ENCODE measurements at places on chromosomes 6 and 20.
A peak's percentile ranks its signal among the peaks of the same experiment; 100 is the strongest.

GRCh38 chr6:6546318-6547109, 42.0 kb upstream of the LY86 start:
- peak; percentile 22 for DNase-seq

DNA sequence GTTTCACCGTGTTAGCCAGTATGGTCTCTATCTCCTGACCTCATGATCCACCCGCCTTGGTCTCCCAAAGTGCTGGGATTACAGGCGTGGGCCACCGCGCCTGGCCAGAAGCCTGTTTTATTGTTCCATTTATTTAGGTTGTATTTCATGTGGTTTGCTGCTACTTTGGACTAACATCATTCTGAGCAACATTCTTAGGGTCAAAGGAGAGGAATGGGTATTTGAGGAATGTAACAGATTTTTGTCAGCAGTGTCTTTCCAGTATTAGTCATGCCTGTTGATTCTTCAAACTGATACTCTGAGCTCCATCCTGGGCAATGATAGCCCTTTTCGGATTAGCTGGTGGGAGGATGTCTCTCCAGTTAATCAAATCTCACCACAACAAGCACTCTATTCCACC, 213.0 kb upstream of the CITED2 start:
- peak; percentile 79 for DNase-seq

DNA sequence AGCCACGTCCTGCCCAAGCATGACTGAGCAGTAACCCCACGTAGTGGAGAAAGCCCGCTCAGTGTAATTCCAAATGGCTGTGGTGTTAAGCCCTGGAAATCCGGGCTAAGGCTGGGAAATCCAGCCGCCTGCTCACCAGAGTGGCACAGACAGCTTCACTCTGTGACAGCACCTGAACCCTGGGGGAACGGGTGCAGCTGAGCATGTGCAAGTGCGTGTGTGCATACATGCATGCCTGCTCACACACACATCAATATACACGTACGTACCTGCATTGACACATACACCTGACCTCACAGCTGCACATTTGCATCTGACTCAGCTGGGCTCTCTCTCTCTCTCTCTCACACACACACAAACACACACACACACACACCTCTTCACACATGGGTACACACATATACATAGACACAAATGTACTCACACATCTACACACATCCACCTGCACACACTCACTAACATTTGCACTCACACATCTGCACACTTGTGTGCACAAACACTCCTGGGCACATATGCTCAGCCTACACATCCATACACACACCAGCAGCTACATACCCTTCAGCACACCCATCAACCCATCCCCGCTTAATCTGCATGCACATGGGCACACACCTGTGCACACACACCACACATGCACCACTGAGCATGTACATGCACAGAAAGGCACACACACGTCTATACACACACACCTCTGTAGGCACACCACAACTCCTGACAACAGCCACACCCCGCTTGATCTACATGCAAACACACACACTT, 114.1 kb downstream of the GRM4 start:
- DNase-seq, result peak; percentile 59

DNA sequence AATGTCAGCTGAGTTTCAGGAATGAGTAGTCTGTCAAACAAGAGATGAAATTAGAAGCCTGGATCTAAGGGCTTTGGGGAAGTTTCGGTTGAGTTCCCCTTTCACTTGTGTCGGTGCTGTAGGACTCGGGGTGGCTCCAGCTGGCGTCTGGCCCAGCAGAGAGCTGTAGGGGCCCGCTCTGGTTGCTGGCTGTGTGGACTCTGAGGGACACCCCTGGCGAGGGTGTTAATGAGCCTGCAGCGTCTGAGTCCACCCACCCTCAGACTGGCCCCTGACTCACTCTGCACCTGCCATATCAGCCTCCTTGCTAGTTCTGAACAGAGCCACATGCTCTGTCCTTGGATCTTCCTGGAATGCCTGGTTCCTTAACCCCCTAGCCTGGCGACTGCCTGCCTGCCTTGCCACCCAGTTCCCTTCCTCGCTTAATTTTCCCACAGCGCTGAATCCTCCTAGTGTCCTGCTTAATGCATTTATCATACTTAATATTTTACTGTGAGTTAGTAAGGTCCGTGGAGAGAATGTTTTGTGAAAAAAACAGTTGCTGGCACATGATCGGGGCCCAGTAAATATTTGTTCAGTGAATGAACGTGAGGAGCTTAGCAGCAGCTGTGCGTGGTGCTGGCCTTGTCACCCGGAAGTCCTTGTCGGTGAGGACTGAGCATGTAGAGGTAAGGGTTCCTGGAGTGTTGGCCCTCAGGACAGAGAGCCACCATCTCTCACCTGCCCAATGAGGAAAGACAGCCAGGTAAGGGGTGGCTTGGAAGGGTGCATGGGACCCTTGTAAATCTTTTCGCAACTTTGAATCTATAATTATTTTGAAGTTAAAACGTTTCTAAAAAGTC, 1.6 kb downstream of the DNAJC5 start:
- DNase-seq, result no peak

- no peak for DNase-seq
Observed at GRCh38 chr6:31048099-31048498, 37.8 kb downstream of the MUC22 start.

DNA sequence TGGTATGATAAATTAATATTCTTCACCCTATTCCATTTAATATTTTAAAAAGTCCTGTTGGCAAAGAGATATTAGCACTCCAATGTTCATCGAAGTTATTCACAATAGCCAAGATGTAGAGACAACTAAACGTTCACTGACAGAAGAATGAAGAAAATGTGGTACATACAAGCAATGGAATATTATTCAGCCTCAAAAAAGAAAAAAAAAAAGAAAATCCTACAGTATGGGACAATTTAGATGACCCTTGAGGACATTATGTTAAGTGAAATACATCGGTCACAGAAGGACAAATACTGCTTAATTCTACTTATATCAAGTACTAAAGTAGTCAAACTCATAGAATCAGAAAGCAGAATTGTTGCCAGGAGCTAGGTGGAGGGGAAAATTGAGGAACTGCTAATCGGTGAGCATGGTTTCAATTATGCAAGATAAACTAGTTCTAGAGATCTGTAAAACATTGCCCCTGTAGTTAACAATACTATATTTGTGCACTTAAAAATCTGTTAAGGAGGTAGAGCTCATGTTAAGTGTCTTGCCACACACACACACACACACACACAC, 4.7 kb downstream of the GCLC start:
- no peak for DNase-seq

GRCh38 chr6:100300221-100300736, 164.4 kb downstream of the SIM1 start:
- peak; percentile 94 for DNase-seq

DNA sequence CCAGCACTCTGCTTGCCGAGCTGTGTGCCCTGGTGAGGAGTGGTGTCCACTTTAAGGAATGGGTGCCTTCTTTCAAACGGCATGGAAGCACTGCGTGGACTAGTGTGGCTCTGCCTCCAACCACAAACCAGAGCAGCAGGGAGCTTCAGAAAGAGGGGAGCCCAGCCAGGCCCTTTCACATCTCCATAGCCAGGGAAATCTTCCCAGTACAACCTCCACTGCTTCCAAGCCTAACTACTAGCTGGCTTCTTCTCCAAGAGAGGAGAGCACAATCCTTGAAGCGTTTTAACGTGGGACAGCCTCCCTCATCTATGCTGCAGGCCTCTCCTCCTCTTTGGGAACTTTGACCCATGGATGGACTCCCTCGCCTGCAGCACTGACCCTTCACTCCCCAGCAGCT, 26.7 kb downstream of the TNXB start:
- DNase-seq, result no peak

DNA sequence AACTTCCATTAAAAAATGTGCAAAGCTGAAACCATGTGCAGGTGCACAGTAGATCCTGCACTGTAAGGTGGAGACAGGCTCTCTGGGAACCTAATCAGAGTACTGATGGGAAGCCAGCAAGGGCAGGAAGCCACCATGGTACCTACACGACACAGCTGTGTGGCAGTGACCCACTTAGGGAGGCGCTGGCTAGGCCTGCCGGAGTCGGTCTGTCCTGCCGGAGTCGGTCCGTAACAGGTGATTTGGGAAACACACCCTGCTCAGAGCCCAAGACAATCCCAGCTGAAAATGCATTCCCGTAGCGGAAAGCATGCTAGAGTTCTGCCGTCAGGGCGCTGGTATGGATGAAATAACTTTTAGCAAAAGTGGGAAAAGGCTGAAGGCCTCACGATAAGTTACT, 17.2 kb downstream of the TXNDC5 start:
- DNase-seq, result no peak

DNA sequence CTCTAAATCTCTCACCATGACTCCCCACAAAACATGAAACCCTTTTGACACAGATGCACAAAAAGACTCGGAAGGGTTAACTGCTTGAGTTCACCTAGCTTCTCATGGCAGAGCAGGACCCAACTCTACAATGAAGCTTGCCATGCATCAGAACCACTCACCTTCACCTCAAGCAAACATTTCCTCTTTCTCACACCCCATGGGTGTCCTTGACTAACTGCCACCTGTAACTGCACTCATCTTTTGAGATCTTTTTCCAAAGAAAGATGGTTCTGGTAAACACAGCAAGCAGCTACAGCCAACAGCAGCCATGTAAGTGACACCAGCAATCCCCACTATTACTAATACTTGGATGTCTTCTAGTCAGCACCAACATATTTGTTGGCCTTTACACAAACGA, 76.5 kb downstream of the EFHC1 start:
- DNase-seq, result no peak

- DNase-seq, result no peak
Observed at GRCh38 chr6:135842618-135843392, 8.7 kb upstream of the PDE7B start.

DNA sequence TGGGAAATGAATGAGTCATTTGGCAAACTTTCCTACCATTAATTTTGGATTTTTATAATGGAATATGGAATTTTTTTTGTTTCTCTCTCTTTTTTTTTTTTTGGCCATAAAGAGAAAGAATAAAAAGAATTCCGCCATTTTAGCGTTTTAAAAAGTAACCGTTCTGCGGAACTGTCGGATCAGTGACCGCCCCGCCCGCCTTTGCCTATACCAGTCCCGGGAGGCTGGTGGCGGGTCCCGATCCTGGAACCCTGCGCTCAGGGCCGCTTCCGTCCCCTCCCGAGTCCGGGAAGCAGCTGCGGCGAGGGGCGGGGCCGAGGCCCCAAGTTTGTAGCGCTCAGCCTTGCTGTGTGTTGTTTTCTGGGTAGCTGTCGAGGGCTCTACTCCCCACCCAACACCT, 609 bp downstream of the L3MBTL1 start:
- peak; percentile 6 for DNase-seq

DNA sequence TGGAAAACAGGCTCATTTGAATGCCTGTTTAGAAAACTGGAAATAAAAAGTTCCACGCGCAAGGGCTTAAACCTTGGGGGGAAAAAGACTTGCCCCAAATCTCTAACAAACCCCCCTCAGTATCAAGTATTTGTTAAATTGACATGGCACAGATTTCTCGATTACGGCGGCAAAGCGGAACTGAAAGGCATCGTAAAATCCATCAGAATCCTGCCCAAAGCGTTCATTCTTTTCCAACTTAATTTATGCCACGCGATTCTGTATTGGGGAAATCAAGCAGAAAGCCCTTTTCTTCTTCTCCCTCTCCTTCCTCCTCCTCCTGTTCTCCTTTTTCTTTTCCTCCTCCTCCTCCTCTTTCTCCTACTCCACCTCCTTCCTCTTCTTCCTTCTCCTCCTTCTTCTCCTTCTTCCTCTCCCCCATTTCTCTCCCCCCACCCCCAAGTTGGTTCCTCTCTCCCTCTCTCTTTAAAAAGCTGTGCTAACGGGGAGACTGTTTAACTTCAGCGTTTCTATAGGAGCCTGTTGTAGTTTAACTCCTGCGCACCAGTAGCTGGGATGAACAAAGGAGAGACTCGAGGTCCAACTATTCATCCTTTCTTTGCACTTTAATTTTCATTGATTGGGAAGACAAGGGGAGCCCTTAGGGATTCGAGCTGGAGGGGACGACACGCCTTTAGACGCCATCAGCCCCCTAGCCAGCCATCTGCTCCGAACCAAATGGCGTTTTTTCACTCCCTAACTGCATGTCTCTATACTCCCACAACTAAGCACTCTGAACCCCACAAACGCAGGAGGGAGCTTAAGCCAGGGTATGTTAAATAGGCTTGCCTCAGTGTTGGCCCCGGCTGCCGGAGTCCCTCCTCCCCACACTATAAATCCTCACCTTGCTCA, 2.7 kb upstream of the DLL1 start:
- no peak for DNase-seq

DNA sequence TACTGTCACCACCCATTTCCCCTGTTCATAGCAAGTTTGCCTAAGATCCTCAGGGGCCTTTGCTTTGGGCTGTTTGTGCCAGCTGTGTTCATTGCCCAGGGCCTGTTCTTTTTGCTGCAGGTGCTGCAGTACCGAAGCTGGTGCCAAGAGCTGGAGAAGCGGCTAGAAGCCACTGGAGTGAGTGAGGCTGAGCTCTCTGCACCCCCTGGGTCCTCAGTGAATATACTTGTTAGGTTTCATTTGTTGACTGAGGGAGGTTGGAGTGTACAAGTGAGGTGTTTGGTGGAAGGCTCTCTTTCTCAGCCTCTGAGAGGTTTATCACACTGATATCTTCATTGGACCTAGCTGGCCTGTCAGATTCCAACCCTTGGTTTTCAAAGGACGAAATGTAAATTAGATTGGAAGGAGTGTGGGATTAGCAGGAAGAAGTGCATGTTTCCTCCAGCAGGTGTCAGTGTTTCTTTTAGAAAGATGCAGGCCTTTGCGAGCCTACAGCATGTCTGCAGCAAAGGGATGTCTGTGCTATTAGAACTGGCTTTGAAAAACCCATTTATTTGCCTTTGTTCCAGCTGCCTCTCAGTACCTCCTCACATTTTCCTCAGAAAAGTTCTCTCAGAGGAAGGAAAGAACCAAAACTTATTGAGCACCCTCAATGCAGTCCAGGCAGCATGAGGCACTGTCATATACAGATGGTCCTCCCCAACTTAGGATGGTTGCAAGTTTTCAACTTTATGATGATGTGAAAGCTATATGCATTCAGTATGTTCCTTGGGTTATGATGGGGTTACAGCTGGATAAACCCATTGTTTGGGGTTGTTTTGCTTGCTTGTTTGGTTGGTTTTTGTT, 8.3 kb downstream of the CEP250 start:
- no peak for DNase-seq

- DNase-seq, result no peak
Observed at GRCh38 chr6:64815718-64816117, 891.3 kb downstream of the EYS start.
